NCI-H524 treated with DMSO at 0.1 percent for 48 hours (cell line): ENCODE measurements at places on chromosomes 1 and 21.
A peak's percentile ranks its signal among the peaks of the same experiment; 100 is the strongest.

- DNase-seq = no peak
These were observed 48.9 kb downstream of the TMEM53 start for GRCh38 chr1:44625348-44625747.

DNA sequence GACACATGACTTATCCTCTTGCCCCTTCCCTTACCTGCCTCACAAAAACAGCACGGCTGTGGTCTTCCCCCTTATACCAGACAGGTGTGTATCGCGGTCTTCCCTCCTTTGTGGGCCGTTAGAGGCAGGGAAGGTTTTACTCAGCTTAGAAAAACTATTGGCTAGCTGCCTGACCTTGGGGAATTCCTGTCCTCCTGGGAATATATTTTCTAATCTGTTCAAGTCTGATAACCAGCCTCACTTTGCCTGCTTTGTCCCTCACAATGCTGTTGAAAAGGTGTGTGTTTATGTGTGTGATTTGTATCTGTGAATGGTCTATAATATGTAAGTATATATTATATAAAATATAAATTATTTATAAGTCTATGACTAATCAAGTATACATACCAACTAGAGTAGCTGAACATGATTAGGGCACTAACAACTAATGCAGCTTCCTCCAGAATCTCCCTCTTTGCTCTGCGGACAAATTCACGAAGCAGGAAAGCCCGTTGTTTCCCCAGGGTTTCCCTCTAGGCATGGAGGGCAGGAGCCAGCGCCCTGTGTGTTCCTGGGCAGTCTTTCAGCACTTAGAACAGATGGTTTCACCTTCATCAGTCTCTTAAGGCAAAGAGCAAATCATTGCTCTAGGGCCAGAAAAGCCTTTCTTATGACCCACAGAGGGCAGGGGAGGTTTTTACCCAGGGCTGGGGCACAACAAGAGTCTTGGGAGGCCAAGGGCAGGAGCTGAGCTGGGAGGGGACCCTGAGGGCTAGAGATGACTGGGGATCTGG, 25.6 kb downstream of the SLC26A9 start:
- no peak for DNase-seq

- DNase-seq = peak; percentile 59
These were observed 55.9 kb downstream of the MRPS6 start for GRCh38 chr21:34129039-34129891.

- no peak for DNase-seq
These were observed 123.6 kb downstream of the PBX1 start for GRCh38 chr1:164682570-164682969.

DNA sequence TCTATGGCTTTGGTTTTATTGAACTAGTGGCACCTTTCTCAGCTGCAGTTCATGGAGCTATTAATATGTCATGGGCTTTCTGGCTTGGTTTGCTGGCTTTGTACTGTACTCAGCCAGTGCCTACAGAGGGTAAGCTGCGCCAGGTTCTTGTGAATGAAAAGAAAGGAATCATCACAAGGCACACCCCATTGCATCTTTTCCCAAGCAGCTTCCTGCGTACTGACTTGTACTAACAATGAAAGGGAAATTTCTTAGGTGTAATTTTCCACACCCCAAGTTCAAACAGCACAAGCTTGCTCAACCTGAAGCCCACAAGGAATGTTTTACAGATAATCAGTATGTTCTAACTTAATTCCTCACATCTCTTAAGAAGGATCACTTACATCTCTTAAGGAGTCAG, 78.0 kb upstream of the TNFSF18 start:
- no peak for DNase-seq

- DNase-seq = no peak
These were observed 7.9 kb upstream of the TIPRL start for GRCh38 chr1:168170564-168171508.

- DNase-seq = no peak
These were observed 26.9 kb upstream of the EYA3 start for GRCh38 chr1:28115267-28115666.

DNA sequence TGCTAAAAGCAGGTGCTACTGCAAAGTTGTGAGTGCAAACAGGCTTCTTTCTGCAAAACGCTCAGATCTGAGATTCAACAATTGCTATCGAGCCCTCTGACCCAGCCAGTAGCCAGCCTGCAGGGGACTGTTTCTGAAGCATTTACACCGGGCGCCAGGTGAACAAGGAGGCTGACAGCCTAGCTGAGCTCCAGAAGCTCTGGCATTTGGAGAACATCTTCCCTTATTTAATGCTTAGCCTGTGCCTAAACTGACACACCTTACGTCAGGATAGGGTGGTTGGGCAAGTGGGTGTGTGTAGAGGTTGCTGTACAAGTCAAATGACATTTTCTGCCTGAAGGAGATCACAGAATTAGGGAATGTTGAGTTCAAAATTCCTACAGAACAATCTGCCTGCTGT, 15.8 kb upstream of the PLA2G2C start:
- no peak for DNase-seq

DNA sequence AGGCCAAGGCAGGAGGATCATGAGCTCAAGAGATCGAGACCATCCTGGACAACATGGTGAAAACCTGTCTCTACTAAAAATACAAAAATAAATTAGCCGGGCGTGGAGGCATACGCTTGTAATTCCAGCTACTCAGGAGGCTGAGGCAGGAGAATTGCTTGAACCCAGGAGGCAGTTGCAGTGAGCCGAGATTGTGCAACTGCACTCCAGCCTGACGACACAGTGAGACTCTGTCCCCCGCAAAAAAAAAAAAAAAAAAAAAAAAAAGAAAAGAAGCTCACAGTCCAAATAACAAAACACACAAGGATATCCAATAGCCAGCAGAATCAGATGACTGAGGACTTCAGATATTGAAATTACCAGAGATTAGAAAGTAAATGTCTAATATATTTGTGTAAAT, 11.8 kb downstream of the AHCTF1 start:
- DNase-seq = no peak

- no peak for DNase-seq
These were observed 26.1 kb downstream of the CR1L start for GRCh38 chr1:207670997-207671396.

DNA sequence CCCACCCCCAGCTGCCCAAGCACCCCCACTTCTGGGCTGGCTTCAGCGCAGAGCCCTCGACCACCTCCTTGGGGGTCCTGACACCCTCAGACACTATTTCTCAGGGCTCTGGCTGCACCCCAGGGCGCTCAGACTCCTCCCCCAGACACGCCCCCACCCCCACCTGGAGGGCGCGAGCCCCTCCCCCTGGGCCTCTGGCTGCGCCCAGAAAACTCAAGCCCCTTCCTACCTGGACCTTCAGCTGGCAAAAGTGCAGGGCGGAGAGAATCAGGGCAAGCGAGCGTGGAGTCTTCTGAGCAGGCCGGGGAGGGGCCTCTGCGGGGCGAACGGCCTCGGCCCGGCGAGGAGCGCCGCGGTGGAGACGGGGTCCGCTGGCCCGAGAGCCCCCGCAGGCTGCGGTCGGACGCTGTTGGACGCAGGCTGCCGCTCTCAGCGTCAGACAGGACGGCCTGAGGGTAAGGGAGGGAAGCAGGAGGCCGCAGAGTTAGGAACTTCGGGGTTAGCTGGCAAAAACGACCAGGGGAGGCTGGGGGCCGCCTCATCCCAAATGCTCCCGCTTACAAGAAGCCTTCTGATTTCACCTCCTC, 17.4 kb upstream of the NBPF1 start:
- no peak for DNase-seq

GRCh38 chr1:84301004-84301784, at the start of gene SAMD13:
Gene SAMD13 (plus strand): TSS chr1:84301708. CDS start chr1:84303235, 1,527 bp downstream.
- DNase-seq = peak; percentile 26

DNA sequence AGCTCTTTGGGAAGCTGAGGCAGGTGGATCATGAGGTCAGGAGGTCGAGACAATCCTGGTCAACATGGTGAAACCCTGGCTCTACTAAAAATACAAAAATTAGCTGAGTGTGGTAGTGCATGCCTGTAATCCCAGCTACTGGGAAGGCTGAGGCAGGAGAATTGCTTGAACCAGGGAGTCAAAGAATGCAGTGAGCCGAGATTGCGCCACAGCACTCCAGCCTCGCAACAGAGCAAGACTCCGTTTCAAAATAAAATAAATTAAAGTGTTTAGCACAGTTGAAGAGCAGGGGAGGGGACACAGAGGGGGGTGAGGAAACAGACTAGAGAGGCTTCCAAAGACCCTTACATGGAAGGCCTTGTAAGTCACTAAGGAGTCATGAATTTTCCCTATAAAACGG, 131.2 kb upstream of the SPATA6 start:
- no peak for DNase-seq

DNA sequence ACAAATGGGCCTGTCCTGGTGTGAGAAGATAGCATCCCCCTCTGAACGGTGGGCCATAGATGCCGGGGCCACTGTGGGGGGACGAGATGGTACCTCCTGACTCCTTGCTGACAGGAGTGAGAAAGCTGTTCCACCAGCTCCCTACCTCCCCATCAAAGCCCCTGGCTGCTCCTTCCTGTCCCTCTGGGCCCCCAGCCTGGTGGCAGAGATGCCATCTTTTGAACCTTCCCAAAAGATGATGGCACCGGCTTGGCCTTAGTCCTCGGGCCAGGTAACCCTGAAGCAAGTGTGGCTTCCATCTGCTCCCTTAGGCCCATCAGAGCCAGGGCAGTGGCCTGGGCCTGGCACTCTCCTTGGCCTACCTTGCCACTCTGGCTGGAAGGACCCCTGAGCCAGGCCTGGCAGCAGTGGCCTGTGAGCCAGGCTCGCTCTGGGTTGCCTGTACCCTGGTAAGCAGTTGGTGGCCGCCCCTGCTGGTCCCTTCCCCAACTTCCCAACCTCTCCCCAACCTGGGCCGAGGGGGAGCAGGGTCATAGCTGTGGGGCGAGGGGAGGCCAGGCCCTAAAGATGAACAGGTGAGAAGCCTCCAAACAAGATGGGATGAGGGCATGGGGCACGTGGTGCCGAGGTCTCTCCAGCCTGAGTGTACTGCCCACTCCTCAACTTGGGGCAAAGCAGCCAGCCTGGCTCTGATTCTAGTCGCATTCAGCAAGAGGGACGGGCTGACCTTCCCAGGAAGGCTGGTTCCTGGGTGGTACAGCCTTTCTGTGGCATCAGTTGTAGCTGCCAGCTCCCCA, 34.7 kb downstream of the ZBTB17 start:
- no peak for DNase-seq

DNA sequence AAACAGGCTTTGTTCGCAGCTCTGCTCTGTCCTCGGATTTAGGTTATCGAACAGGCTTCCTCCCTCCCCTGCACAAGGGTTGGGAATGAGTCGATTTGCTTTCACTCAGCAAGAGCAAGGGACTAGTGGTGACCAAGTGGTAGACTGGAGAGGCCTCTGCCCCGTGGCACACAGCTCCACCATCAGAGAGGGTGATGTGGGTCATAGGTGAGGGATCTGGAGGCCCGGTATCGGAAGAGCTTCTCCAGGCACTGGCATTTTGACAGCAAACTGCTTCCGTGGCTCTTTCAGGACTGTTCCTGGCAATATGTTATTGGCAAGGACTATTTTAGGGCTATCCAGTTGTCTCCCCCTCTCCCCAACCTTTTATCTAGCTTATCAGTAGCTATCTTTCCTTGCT, 3.1 kb upstream of the ELF3 start:
- DNase-seq = no peak

- DNase-seq = no peak
These were observed 24.8 kb downstream of the ST6GALNAC5 start for GRCh38 chr1:76891931-76892622.

DNA sequence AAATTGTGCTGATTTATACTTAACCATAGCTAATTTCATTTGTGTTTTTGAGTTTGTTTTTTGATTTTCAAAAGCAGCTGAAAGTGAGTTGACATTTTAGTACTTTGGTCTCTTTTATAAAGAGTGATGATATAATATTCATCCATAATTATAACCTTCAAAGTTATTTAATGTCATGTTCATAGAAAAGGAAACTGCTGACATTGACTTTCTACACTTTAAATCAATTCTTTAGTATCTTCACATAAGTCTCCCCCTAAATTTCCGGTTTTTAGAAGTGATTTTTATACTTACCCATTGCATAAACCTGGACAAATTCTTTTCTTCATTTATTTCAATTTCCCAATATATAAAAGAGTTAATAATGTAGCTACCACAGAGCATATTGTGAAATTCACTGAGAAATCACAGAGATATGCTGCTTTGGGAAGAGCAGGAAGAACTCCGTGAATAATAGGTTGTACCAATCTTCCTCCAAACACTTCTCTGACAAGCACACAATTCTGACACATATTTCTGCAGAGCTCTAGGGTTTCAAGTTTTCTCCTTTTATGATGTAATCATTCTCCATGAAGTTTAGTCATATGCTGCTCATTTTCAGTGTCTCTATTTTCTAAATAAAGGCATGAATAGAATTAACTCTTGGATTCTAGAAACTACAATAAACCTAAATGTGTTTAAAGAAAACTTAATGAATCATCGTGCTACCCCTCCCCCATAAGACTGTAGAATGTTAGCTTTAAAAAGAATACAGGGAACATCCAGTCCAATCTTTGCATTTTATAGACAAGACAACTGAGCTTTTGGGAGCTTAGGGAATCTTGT, 25.6 kb upstream of the CDC42BPA start:
- DNase-seq = no peak

- DNase-seq = no peak
These were observed 105.0 kb downstream of the LEPR start for GRCh38 chr1:65525266-65526048.

- no peak for DNase-seq
These were observed 36.3 kb downstream of the ACTL8 start for GRCh38 chr1:17791480-17791879.
